ENCODE measurements at places on chromosomes 3 and 15.

- DNase-seq, result no peak
Observed at GRCh38 chr3:106725566-106725965, 651.7 kb upstream of the CCDC54 start.

GRCh38 chr3:115595611-115596275 lies 27.6 kb upstream of the GAP43 start:
- DNase-seq, result peak; percentile 76

- no peak for DNase-seq
Observed at GRCh38 chr15:101012326-101013200, 93.4 kb downstream of the LRRK1 start.

DNA sequence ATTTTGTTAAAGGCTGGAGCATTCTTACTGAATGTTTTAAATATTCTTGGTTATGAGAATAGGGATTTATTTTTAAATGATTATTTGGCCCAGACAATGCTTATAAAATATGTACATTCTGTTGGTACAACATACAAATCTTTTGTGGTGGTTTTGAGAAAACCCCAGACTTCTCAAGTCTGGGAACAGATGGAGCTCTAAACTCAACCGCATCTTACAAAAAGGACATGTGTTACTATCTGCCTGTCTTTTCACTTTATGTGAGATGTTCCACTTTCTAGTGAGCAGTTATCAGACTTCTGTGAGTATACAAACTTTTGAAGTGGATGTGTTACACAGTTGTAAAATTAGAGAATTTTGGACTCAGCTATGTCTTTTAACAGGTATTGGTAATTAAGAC lies 135.5 kb upstream of the RBMS3 start:
- no peak for DNase-seq

- DNase-seq, result peak; percentile 31
Observed at GRCh38 chr3:14177580-14178246, 688 bp downstream of the XPC start.

GRCh38 chr3:124026516-124026915 lies 34.6 kb upstream of the ROPN1 start:
- DNase-seq, result no peak

GRCh38 chr3:134552784-134553183 lies 66.9 kb downstream of the CEP63 start:
- DNase-seq, result no peak

GRCh38 chr3:116165135-116165534 lies 280.2 kb downstream of the LSAMP start:
- DNase-seq, result no peak

- peak; percentile 77 for DNase-seq
Observed at GRCh38 chr3:143600756-143601718, 247.2 kb downstream of the SLC9A9 start.

DNA sequence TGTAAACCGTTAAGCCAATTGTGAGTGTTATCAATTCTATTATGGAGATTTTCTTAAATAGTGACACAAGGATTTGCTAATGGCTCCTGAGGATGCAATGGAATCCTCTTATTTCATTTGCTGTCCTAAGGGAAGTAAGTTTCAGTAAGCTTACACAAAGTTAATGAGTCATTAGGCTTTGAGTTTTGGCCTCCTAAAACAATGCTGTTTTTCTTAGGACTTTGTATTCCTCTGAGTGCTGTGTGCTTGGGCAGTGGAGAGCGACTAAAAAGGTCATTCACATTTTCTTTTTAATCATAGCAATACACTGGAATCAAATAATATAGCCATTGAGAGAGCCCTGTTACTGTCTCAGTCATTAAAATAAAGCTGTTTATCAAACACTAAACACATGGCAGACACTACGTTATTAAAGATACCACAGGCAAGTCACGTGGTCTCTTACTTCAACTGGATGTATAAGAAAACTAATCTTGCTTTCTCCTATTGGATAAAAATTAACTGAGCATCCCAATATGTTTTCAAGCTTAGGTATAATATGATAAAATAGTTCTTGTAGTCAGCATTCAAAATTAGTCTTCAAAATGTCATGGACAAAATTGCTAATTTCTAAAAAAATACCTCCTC lies 290.8 kb downstream of the NLGN1 start:
- peak; percentile 42 for DNase-seq

DNA sequence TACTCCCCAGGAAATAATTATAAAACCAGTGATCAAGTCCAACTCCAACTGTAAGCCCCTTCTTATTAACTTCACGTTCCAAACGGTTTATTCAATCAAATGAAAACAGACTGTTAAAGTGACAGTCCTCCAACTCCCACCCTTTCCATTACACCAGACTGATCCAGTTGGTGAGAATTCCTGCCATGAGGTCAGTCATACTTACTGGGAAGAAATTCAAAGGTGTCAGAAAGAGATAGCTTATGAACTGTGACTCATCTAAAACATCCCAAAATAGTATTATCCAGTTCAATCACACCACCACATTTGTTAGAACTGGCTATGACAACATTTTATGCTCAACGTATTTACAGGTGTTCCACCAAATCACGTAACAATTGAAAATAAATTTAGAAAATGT lies 19.5 kb downstream of the SMARCC1 start:
- DNase-seq, result peak; percentile 51

DNA sequence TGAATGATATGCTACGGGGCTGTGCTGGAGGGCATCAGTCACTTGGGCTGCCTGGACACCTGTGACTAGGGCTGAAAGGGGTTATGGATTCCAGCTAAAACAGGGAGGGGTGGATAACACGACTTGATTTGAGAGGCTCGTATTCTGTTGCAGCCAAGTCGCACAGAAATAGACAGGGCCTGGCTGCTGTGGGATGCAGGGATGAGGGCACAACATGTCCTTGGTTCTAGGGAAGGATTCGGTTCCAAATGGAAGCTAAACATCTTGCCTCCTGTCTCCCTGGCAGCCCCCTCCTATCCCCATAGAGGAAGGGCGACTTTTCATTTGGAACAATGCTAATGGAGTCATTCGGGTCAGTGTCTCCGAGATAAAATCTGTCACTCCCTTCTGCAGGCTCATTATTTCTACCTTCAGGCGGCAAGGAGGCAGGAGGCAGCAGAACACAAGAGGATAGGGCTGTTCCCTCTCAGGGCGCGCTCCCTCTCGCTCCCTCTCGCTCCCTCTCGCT lies 433.8 kb upstream of the RBMS3 start:
- DNase-seq, result no peak

DNA sequence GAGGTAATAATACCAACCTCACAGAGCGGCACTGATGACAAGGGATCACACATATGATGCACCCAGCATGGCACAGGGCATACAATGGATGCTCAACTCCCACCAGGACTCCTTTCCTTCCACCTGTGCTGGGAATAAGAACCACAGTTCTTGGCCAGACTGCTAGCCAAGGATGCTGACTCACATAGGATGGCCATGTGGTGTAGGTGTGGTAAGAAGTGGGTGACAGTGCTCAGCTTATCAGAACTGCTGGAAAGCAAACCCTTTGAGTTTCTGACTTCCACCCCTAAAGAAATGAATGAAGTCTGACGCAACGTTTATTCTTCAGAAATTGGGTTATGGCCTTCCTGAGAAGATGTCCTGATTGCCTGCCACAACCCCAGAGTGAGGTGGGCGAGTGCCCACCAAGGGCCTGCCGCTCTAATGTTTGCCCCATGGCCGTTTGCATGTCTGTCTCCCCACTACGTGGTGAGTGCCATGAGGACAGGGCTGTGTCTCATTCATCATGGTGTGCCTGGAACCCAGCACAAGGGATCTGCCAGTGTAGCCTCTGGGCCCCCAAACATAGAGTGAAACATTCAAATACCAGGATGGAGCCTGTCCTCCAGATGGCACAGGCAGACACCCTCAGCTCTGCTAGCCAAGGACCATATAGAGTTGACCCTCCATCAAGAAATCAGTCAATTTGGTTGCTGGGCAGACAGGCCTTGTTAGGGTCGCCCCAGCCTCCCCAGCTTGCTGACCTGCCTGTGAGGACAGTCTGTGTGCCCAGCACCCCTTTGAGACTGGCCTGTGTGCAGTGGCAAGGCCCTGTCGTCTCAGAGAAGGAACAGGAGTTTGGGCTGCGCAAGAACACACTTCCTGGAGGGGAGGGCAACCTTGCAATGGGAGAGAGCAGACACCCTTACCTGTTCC lies 57.6 kb upstream of the SLCO2A1 start:
- DNase-seq, result peak; percentile 36

DNA sequence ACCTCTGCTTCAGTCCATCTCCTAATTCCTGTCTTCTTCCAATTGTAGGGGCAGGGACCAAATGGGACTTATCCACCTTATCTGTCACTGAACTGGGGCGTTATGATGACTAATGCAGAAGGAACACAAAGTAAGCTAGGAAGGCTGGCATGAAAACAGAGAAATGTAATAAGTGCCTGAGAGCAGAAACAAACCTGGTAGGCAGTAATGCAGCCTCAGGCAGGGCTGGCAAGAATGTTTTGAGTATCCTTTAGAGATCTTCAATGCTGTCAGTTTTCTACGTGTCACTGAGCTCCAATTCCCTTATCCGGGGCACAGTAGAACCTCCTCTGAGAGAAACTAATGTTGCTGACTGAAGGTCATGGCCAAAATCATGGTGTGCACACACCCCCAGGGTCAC lies 246.2 kb upstream of the TBL1XR1 start:
- DNase-seq, result peak; percentile 48

DNA sequence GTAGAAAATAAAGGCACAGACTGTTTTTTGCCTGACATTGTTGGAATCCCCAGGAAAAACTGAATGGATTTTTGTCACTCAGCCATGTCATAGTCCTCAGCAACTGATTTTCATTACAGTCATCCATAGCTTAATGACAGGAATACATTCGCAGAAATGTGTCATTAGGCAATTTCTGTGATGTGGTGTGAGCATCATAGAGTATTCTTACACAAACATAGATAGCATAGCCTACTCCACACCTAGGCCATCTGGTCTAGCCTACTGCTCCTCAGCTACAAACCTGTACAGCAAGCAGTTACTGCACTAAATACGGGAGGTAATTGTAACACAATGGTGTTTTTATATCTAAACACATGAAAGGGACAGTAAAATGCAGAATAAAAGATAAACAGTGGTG lies 34.4 kb upstream of the FBN1 start:
- no peak for DNase-seq

GRCh38 chr3:55364421-55364820 lies 122.7 kb downstream of the WNT5A start:
- no peak for DNase-seq

DNA sequence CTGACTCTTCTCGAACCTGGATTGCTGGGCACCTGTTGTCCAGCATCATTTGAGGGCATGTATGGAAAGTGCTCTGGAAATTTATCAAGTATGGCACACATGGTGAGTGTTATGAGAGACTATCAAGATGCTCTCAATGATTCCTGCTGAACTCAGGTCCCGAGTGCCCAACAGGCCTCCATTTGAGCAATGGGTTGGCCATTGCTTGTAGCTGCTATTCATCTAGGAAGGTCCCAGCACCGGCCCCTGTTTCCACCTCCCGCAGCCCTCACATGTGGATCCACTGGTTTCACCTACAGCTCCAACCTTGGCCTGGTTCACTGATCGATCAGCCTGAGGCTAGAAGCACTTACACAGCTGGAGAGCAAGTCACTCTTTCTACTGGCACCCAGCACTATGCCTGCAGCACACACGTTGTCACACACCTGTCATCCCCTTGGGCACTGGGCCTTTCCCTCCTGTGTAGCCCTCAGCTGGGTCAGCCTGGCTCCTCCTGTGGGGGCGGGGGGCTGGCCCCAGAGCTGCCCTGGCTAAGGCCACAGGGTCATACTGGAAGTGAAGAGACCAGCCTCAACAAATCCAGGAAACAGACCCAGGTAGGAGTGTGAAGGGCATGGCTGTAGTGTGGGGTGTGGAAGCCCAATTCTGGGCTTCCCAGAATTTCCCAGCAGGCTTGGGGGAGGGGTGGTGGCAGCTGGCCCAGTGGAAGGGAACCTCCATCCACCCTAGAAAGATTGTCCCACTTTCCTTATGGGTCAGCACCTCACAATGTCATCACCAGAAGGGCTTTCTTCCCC lies 41.7 kb upstream of the SMAD3 start:
- no peak for DNase-seq

DNA sequence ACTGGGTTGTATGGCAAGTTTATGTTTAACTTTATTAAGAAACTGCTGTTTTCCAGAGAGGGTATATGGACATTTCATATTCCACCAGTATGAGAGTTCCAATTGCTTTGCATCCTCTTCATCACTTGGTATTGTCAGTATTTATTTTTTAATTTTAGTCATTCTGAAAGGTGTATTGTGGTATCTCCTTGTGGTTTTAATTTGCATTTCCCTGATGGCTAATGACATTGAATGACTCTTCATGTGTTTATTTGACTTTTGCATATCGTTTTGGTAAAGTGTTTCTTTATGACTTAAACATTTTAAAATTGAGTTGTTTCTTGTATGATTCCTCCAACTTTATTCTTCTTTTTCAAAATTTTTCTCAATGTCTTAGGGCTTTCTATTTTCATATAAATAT lies 44.4 kb downstream of the IL1RAP start:
- no peak for DNase-seq

GRCh38 chr15:99731336-99732123 lies 1.7 kb downstream of the LYSMD4 start:
- DNase-seq, result no peak

DNA sequence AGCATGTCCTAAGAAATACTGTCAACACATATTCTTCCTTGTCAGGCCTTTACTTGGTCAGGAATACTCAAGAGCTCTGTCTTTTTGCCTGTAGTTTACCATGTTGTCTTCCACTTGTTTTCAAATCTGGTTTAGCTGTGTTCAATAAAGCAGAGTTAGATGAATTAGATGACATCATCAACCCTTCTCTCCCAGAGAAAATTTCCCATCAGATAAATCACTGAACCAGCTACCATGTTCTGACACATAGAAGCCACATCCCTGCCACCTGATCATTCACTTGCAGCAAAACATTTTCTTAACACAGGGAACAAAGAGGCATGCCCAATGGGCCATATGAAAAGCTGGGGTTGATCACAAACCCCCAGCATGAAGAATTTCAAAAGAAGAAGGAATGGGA lies 42.1 kb downstream of the TERC start:
- no peak for DNase-seq

GRCh38 chr3:71584394-71585011 lies 975 bp upstream of the FOXP1 start:
- DNase-seq, result peak; percentile 61

- DNase-seq, result no peak
Observed at GRCh38 chr3:108487439-108487838, 23.0 kb downstream of the MYH15 start.

DNA sequence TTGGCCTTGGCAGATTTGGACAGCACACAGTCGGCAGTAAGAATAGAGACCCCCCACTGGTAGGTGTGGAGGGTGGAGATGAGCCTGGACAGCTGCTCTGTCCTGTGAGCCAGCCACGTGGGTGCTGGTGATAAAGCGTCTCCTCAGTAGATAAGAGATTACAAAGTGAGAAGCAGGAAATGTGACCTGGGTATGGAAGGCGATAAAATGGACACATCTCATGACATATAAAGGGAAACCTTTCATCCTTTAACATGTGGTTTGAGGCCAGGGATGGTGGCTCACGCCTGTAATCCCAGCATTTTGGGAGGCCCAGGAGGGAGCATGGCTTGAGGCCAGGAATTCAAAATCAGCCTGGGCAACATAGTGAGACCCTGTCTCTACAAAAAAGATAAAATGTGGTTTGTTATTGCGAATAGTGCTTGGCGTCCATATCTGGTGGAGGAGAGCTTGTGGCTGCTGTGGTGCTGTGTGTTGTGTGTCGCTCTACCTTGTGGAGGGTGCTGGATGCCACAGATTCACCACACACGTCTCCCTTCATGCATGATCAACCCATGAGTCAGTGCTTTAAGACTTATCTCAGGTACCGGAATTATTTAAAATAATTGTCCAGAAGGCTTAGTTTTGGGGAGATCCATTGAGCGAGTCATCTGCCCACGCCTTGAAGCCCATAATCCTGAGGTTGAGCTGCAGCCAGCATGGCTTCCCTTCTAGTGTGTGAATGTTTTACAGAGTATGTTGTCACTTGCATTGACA lies 157.0 kb downstream of the GABRG3 start:
- DNase-seq, result peak; percentile 24

GRCh38 chr3:69413551-69414207 lies 27.8 kb upstream of the FRMD4B start:
- DNase-seq, result no peak
